ENCODE measurements at places on chromosomes 7 and 10.

DNA sequence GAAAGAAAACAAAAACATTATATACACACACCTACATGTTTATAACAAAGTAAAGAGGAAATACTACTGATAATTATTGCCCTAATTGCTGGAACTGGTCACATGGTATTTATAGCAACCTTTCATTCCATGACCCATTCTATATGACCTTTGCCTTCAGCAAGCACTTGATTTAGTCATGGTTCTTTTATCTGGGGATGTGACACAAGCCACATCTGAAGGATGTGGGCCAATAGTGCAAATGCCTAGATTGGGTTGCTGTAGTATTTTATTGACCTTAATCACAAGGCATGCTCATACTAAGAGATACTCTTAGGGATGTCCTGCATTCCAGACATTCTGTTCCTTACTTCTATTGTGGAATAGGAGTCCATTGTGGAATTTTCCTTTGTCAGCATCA, 723.5 kb upstream of the POM121L12 start:
- no peak for DNase-seq

DNA sequence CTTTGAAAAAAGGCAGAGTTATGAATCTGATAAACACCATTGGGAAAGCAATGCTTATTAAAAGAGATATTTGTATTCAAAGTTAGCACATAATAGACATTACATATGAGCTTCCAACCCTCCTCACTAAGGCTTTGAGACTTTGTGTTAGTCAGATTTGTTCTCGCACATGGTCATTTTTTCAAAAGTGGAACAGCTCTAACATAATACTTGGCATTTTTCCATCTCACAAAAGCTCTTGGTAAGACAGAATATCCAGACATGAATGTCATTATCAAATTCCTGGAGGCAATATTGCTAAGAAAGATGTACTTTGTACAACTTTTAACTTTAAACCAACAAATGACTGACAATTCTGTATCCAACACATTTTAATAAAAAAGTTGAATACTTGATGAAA, 292.4 kb upstream of the SMIM30 start:
- DNase-seq = no peak

DNA sequence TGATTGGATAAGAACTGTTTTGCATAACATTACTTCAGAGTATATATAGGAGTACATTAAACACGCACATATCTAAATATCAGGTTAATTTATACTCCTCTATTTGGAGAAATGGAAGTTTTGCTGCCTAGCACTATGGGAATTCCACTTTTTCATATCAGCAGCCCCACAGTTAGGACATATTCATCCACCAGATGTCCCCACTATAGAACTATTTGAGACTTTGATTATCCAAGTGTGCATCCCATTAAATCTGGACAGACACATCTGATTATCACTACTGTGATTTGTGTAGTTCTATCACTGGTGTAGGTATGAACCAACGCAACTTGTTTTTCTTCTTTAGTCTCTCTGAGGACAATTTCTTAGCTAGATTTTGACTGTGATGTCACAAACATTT, 345.7 kb downstream of the THSD7A start:
- no peak for DNase-seq

- no peak for DNase-seq
Measured at GRCh38 chr7:105910172-105910571, 33.8 kb upstream of the ATXN7L1 start.

- DNase-seq = no peak
Measured at GRCh38 chr10:5629303-5630111, 36.9 kb downstream of the ASB13 start.

- no peak for DNase-seq
Measured at GRCh38 chr7:112453505-112454171, 3.4 kb downstream of the IFRD1 start.

- no peak for DNase-seq
Measured at GRCh38 chr10:35012781-35013180, 77.4 kb downstream of the CUL2 start.

GRCh38 chr10:3689871-3690510, 95.0 kb downstream of the KLF6 start:
- no peak for DNase-seq

GRCh38 chr7:128265156-128265905, 24.3 kb downstream of the LEP start:
- no peak for DNase-seq

DNA sequence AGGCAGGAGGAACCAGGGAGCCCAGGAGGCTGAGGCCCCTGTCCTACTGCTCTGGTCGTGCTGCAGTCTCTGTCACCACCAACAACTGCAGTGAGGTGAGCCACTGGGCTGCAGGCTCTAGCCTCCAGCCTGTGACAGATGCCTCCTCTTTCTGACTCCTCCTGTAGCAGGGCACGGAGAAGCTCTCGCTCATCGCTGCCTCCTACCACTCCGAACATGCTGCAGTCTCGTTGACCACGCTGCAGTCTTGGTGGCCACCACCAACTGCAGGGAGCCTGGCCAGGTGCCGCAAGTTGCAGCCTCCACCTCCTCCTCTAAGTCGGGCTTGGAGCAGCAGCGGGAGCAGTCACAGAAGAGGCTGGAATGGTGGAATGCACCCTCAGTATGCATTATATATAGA, 22.1 kb upstream of the VOPP1 start:
- DNase-seq = no peak

GRCh38 chr7:98238976-98239375, 13.1 kb downstream of the TECPR1 start:
- DNase-seq = no peak

Measured in NCI-H2171 (cell line).